GM13976 (cell line): ENCODE measurements at places on chromosomes 1 and 21.

DNA sequence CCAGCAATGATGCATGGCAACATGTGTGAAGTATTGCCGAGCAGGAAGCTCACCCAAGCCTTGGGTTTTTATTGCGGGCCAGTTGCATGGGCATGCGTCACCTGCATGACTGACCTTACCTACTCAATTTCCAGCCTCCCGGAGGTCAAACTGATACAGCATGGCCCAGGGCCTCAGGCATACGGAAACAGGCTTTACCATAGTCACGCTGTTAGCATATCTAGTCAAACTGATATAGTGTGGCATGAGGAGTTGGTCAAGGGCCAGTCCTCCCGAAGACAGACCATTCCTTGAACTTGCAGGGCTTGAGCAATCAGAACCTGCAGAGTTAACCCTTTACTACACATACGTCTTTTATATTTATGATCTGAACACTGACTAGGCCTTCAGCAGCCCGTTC is 6.4 kb upstream of the DUSP12 start:
- DNase-seq: no peak

- no peak for DNase-seq
Observed at GRCh38 chr1:36417931-36418330, 20.2 kb upstream of the LSM10 start.

GRCh38 chr1:92804721-92805201 is 19.9 kb upstream of the EVI5 start:
- peak; percentile 51 for DNase-seq

GRCh38 chr1:172427191-172427590 is 6.7 kb downstream of the C1orf105 start:
- no peak for DNase-seq

GRCh38 chr1:59685101-59685500 is 129.6 kb upstream of the HOOK1 start:
- DNase-seq: no peak

- DNase-seq: no peak
Observed at GRCh38 chr1:66927528-66927927, 2.7 kb downstream of the MIER1 start.

GRCh38 chr1:33819913-33820311 is 44.0 kb upstream of the HMGB4 start:
- no peak for DNase-seq

- DNase-seq: no peak
Observed at GRCh38 chr1:86641318-86641717, 63.1 kb upstream of the SH3GLB1 start.

GRCh38 chr1:43554444-43554992 is 23.8 kb downstream of the PTPRF start:
- no peak for DNase-seq

- no peak for DNase-seq
Observed at GRCh38 chr1:46520063-46520911, 30.7 kb downstream of the DMBX1 start.

DNA sequence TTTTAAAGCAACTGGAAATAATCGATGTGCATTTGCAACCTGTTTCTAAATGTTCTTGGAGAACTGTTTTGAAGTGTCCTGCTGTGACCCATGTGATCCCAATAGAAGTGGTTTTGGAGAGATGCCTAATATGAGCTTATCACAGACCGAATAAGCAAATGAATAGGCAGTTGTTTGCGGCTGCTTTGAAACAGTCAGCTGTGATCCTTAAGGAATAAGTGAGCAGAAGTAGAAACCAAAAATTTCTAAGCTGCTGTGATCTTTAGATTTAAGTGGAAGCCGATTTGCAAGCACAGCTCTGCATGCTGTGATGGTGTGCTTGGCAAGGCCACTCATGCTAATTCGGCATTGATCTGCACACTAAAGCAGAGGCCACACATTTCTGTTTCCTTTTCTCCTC is 329.5 kb upstream of the DUSP10 start:
- DNase-seq: no peak

DNA sequence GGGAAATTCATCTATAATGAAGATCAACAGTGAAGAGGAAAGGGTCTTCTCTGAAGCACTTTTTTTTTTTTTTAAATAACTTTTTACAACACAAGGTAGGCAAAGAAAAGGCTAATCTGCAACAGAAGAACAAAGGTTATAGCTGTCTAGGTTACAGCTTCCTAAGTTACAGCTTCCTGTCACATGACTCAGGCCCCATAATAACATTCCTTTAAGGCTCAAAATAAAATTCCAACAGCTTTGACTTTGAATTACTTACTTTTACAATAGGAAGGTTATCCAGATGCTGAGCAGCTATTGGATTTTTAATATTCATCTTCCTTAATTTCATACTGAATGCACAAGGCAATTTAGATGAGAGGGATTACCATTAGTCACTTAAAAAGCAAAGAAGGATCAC is 40.4 kb upstream of the TMEM61 start:
- no peak for DNase-seq

DNA sequence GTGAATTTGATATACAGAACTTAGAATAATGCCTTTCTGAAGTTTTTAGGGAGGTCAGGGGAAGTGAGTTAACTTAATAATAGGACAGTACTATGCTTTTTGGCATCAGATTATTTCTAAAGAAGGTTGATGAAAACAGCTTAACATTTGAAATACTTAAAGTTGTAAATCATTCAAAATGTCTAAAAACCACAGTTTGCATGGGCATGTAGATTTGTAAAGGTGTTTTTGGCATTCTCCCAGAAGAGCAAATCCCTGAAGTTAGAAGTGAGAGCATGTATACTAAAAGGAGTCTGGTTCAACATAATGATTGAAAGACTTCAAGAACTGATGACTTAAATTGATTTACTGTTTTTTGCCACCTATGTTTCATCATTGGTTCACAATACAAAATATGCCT is 6.7 kb downstream of the DR1 start:
- no peak for DNase-seq

GRCh38 chr1:67897270-67897949 is 64.1 kb upstream of the GNG12 start:
- DNase-seq: no peak

DNA sequence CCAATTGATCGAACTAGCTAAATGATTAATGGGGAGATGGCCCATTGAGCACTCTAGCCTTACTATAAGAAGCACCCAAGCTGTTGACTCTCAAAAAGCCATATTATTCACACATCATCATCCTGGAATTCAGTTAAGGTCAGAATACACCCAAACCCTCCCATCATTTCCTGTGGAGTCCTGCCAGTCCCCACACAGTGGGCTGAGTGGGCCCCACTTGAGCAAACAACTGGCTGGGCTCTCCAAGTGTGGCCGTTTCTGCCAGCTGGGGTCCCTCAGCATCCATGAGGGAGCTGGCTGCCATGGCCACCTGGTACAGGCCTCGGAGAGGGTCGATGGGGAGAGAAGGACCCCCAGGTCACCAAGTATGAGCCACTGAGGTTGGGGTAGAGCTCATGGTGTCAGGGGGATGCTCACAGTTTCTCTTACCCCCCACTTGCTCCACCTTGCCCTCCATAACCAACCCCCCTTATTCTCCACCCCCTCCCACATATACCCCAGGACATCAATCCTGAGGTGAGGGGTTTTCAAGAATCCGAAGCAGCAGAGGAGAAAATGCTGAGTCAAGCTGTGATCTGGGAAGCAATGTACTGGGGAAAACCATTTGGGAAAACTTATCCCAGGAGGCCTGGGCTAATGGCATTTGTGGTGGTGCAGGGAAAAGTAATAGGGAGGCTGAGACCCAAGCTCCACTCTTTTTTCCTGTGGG is 60.3 kb downstream of the UBE2T start:
- DNase-seq: no peak

DNA sequence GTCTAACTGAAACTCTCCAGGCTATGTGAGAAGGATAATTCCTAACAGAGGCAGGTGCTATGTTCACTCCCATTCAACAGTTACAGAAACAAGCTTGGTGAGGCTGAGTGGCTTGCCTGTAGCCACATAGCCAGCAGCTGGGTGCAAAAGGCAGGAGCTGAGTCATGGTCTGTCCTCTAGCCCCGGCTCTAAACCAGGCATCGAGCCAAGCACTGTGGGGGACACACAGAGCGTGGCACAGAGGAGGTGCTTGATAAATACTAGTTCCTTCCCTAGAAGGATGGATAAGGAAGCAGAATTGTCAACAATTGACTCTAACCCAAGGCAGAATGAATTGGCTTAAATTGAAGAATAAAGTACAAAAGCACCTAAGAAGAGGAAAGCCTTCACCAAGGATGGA is 10.4 kb upstream of the KCNA2 start:
- DNase-seq: no peak

GRCh38 chr1:8631163-8631562 is 186.3 kb downstream of the RERE start:
- DNase-seq: no peak

GRCh38 chr1:152502496-152503180 is 8.0 kb upstream of the LCE5A start:
- no peak for DNase-seq

- DNase-seq: no peak
Observed at GRCh38 chr1:58979677-58980076, 195.8 kb upstream of the JUN start.

- no peak for DNase-seq
Observed at GRCh38 chr1:119097380-119097779, 43.1 kb downstream of the WARS2 start.

- no peak for DNase-seq
Observed at GRCh38 chr1:111172463-111172862, 28.0 kb downstream of the DENND2D start.

- DNase-seq: peak; percentile 35
Observed at GRCh38 chr1:108747171-108747850, 837 bp downstream of the STXBP3 start.

DNA sequence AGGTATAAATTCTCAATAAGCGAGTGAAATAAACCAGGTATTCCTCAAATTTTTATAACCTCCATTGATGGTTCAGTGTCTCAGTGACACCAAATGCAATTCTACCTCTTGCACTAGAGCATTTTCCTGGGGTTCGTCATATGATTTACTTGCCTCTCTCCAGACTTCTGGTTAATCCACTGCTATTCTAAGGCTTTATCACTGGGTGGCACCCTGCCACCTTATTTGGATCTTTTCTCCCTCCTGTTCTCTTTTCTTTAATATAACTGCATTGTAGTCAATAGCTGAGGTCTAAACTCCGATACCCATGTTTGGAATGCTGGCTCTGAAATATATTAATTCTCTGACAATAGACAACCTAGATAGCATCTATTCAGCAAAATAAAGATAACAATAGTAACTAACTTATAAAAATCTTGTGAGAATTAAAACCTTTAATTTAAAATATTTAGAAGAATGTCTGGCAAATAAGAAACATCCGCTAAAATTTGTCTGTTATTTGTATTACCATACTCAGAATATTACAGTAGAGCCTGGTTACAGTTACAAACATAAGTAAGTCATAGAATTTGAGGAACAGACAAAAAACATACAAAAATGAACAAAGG is 436.4 kb downstream of the PLA2G4A start:
- no peak for DNase-seq
